ENCODE measurements at places on chromosomes 6 and 20.

GRCh38 chr6:77548190-77548589 lies 84.9 kb upstream of the HTR1B start:
- DNase-seq = no peak

DNA sequence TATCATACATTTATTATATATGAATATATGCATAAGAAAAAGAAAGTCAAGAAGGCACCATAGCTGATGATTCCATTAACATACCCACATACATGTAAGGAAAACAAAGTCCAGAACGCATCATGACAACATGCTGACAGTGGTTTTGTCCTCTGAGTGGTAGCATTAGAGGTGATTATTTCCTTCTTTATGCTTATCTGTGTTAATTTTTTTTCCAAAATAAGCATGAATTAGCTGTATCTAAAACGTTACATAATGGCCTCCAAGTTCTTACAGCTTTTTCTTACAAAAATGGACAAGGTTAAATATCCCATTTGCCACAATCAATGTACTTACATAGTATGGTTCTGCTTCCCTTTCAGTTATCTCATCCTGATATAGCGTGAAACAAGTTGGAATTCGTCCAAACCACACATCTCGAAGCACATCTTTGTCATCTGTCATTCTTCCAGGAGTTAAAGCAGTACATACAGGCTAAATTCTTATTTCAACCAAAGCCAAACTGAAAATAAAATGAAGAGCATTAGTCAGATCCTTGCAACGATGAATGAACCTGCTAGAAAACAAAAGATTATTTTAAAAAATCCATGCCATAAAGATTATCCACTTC lies 9.7 kb downstream of the ATG5 start:
- no peak for DNase-seq

GRCh38 chr6:100721256-100721655 lies 159.9 kb downstream of the ASCC3 start:
- DNase-seq = no peak

- no peak for DNase-seq
Observed at GRCh38 chr6:110629153-110629552, 152.7 kb upstream of the SLC22A16 start.

- DNase-seq = no peak
Observed at GRCh38 chr6:12963567-12963966, 247.0 kb downstream of the PHACTR1 start.

DNA sequence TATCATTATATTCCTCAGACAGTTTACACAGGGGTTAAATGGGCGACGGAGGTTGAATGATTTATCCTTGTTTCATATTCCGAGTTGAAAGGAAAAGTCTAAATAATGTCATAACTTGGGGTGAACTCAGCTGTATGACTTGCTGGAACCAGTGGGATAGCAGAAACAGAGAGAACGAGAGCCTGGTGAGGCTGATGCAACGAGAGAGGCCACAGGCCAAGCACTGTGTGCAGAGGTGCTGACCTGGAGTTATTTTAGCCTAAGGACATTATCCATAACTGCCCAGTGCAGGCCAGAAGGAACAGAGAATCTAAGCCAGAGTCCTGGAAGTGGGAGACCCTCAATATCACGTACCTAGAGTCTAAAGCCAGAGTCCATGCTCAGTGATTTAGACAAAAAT lies 394.9 kb downstream of the MAFB start:
- DNase-seq = no peak

GRCh38 chr6:25630508-25631278 lies 21.3 kb upstream of the SCGN start:
- DNase-seq = no peak

GRCh38 chr6:147285087-147285855 lies 81.1 kb downstream of the STXBP5 start:
- DNase-seq = no peak

DNA sequence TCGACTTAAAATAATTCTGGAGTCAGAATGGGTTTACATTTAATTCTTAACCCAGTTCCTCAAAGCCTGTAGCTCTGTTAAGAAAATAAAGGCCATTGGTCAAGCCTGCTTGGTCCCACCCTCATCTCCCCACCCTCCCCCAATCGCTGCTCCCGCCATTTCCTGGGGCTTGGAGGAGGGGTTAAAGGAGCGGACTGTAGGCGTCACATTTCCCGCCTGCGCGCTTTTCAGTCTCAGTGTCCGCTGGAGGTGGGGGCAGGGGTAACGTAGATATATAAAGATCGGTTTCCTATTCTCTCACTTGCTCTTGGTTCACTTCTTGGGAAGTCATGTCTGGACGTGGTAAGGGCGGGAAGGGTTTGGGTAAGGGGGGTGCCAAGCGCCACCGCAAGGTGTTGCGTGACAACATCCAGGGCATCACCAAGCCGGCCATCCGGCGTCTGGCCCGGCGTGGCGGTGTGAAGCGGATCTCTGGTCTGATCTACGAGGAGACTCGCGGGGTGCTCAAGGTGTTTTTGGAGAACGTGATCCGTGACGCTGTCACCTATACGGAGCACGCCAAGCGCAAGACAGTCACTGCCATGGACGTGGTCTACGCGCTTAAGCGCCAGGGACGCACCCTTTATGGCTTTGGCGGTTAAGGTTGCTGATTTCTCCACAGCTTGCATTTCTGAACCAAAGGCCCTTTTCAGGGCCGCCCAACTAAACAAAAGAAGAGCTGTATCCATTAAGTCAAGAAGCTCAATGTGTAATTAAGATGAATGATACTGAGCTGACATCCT lies 58.9 kb downstream of the TRIM38 start:
- peak; percentile 81 for DNase-seq

DNA sequence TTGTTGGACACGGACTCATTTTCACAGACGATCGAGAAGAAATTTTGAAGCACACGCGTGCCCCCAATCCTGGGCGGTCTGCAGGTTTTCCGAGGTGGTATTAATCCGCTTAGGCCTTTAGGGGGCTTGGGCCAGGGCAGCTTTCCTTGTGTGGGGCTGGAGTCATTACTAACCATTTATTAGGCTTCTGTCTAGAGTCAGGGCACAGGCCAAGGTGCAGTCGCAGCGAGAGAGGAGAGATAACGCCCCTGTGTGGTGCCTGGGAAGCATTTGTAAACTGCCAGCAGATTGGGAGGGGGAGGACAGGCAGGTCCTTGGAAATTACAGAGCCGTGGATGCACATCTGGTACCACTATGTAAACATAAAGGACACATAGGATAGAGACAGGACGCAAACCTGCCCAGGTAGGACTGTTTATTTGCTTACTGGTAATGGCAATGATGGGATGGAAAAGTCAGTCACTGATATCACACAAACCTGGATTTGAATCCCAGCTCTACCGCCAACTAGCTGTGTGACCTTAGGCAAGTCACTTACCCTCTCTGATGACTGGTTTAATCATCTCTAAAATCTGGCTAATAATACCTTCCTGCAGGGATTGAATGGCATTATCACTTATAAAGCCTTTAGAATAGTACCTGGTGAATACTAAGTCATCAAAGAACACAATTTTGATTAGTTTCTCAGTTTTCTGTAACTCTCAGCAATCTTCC lies 76.4 kb downstream of the TMEM242 start:
- DNase-seq = no peak

DNA sequence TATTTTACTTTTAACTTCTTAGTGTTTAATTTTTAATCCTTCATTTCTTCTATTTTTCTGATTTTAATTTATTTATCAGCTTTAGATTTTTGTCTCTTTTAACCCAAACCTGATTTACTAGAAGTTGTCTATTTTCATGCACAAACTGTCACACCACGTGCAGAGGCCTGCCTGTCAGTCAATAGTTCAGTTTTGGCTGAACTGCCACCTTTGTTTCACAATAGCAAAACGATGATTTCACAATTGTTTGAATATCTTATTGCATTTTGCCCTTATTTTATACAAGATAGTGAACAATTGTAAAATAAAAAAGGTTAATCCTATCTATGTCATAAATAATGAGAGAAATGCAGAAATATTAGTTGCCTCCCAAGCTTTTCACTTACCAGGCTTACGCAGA lies 24.0 kb upstream of the PPP1R3G start:
- no peak for DNase-seq

GRCh38 chr6:159826968-159827647 lies 27.0 kb downstream of the PNLDC1 start:
- DNase-seq = no peak

- no peak for DNase-seq
Observed at GRCh38 chr6:109053336-109053735, 41.3 kb downstream of the SESN1 start.

- no peak for DNase-seq
Observed at GRCh38 chr6:41372832-41373626, 37.6 kb downstream of the NCR2 start.

DNA sequence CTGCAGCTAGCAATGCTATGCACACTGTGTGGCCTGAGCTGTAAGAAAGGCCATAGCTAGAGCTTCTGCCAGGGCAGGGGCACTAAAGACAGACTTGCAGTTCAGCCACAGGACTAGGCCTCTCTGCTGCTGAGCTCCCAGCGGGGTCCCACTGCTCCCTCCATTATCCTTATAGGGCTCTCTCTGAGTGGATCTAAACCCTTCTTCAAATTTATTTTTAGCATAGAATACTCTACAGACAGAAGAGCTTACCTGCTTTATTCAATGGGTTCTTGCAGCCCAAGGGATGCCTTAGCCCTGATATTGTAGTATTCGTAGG lies 100.9 kb upstream of the MLN start:
- no peak for DNase-seq

GRCh38 chr6:169786349-169786748 lies 34.9 kb downstream of the ERMARD start:
- no peak for DNase-seq

GRCh38 chr6:160421854-160422253 lies 73.7 kb downstream of the SLC22A3 start:
- no peak for DNase-seq

GRCh38 chr6:106807947-106808611 lies 166.4 kb downstream of the CD24 start:
- no peak for DNase-seq

GRCh38 chr6:36912586-36912985 lies 26.8 kb downstream of the C6orf89 start:
- DNase-seq = peak; percentile 11

- DNase-seq = no peak
Observed at GRCh38 chr6:111989743-111990142, 64.2 kb upstream of the CCN6 start.

DNA sequence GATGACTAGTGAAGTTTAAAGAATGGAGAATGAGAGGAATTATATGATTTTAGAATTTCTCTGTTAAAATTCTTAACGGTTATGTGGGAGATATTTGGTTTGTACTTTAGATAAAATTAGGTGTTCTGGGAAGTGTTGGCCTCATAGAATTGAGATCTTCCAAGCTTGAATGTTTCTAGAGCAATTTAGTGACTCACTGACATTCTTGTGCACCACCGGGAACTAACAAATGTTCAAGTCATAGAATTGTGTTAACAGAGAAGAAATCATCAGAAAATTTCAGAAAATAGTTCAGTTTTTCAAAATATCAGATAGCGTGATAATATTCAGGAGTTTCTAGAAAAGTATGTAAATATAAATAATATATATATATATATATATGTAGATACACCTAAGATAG lies 67.9 kb upstream of the BMP5 start:
- no peak for DNase-seq

- DNase-seq = no peak
Observed at GRCh38 chr6:19999319-20000191, 162.4 kb downstream of the ID4 start.

DNA sequence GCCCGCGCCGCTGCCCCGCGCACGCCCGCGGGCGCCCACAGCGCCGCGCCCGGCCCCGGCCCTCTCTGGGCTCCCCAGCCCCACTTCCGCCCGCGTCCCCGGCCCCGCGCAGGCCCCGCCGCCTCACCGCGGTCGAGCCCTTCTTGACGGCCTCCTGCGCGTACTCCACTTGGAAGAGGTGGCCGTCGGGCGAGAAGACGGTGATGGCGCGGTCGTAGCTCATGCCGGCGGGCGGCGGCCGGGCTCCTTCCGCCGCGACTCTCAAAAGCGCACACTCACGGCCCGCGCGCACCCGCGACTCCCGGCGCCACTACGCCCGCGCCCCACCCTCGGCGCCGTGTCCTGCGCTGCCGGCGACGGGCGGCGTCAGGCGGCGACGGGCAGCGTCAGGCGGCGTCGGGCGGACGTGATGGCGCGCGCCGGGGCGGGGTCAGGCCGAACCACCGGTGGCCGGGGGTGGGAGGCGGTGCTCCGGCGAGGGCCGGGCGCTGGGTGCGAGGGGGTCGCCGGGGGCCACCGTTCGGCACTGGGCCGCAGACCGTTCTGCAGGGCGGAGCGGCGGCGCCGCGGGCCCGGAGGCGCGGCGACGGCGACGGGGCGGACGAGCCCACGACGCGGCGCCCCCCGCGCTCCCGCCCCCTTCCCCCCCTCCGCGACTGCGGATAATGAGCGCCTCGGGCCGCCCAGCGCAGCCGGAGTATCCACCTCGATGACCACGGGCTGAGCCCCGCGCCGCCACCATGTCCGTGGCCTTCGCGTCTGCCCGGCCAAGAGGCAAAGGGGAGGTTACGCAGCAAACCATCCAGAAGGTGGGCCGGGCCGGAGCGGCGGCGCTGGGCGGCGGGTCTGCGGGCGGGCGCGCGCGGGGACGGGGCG lies at the start of the genes PSMA7 and SS18L1:
PSMA7 (minus strand) TSS at position 314 of the 876 bp plus-strand sequence; CDS start at position 223, 91 bp downstream.
SS18L1 (plus strand) TSS at position 689 of the 876 bp plus-strand sequence; CDS start at position 741, 52 bp downstream.
- peak; percentile 85 for DNase-seq

GRCh38 chr20:57265336-57265996 lies 975 bp downstream of the BMP7 start:
- DNase-seq = no peak

- peak; percentile 22 for DNase-seq
Observed at GRCh38 chr20:51402201-51402600, 140.3 kb downstream of the NFATC2 start.

GRCh38 chr6:49423817-49424216 lies 39.2 kb downstream of the MMUT start:
- no peak for DNase-seq

- DNase-seq = peak; percentile 59
Observed at GRCh38 chr20:44683263-44684046, 31.7 kb upstream of the CCN5 start.

GRCh38 chr6:136786658-136787057 lies 5.6 kb downstream of the MAP3K5 start:
- DNase-seq = no peak

DNA sequence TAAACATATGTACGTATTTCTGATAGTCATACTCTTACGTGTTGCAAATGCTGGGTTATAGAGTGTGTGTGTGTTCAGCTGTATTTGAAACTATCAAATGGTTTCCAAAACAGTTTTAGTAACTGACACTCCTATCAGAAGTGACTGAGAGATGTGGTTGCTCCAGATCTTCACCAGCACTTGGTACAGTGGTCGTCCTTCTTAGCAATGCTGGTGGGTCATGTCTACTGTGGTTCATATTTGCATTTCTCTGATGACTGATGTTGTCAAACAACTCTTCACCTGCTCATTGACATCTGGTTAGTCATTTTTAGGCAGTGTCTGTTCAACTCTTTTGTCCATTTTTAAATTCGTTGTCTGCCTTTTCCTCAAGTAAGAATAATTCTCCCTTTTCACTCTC lies 259.3 kb downstream of the KIF16B start:
- no peak for DNase-seq

- no peak for DNase-seq
Observed at GRCh38 chr6:141173529-141173928, 959.2 kb upstream of the GJE1 start.

GRCh38 chr6:41747256-41748101 lies at the start of gene PGC:
TSS of gene PGC (minus strand) at chr6:41747397. CDS start at chr6:41747334, 63 bp downstream.
- DNase-seq = no peak

Data from CD8-positive, alpha-beta T cell (primary cell).